ENCODE measurements at places on chromosomes 2 and 18. TPM values are rescaled to one million over a fixed set of nuclear protein-coding genes. Genes with fewer than 3 reads are reported as not detected.

COL3A1 gene
- polyA plus RNA-seq = 1,077 TPM

DNAJC10 gene
- 168 TPM for polyA plus RNA-seq

RALBP1 gene
- polyA plus RNA-seq = 31.3 TPM

KCNG2 gene
- polyA plus RNA-seq = 0.46 TPM

FBXO48 gene
- 2.5 TPM for polyA plus RNA-seq

SPP2 gene
- 0.06 TPM for polyA plus RNA-seq

FOXI3 gene
- polyA plus RNA-seq = not detected

DSG2 gene
- polyA plus RNA-seq = 96.9 TPM

FNDC4 gene
- polyA plus RNA-seq = 4.2 TPM

CDH2 gene
- polyA plus RNA-seq = 14.2 TPM

TNFAIP6 gene
- 2.9 TPM for polyA plus RNA-seq

IL36G gene
- 0.51 TPM for polyA plus RNA-seq

SLC8A1 gene
- polyA plus RNA-seq = 13.2 TPM

CROCC2 gene
- polyA plus RNA-seq = 0.09 TPM

NBEAL1 gene
- 9.8 TPM for polyA plus RNA-seq

UGT1A8 gene
- not detected for polyA plus RNA-seq

POTEF gene
- polyA plus RNA-seq = not detected

MYO3B gene
- polyA plus RNA-seq = 0.30 TPM

PPP3R1 gene
- polyA plus RNA-seq = 43.9 TPM

RNF125 gene
- 11.7 TPM for polyA plus RNA-seq

VWA3B gene
- 0.09 TPM for polyA plus RNA-seq

INSIG2 gene
- 30.0 TPM for polyA plus RNA-seq

NYAP2 gene
- 0.40 TPM for polyA plus RNA-seq

CHST10 gene
- polyA plus RNA-seq = 6.4 TPM

HOXD13 gene
- not detected for polyA plus RNA-seq

C2orf66 gene
- 0.24 TPM for polyA plus RNA-seq

NCKAP5 gene
- 4.3 TPM for polyA plus RNA-seq

ABCB11 gene
- polyA plus RNA-seq = 5.3 TPM

CPSF3 gene
- 32.2 TPM for polyA plus RNA-seq

MTCL1 gene
- 24.0 TPM for polyA plus RNA-seq

IL36RN gene
- polyA plus RNA-seq = not detected
